ENCODE measurements at places on chromosomes 2 and 18.

DNA sequence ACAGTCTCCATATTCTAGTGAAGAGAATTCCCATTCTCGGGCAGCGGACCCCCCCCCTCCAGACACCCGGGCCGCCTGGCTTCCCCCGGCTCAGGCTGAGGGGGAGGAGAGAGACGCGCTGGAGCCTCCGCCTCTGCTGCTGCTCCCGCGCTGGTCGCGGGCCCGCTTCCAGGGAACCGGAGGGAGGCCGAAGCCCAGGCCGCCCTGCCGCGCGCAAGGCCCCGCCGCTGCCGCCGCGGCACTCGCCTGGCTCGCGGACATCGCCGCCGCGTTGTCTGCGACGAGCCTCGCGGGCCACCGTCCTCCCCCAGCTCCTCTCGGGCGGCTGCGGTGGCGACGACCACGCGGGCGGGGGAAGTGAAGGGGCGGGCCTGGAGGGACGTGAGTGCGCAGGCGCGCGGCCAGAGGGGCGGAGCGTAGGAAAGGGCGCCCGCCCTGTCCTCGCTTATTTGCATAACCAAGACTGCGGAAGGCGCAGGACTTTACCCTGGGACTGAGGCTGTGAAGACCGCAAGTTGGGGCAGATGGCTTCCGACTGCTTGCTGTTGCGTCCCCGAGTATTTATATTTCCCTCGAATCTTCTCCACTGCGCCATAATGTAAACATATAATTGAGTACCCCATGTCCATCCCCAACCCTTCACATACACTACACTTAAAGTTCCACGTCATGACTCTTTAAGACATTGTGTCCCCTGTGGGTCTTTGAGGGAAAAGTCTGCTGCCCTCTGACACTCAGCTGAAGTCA is at the start of gene ARL5A:
Gene ARL5A, minus strand, starts transcription at position 279 of the 747 bp plus-strand sequence. Its CDS starts 245 bp downstream, at position 34.
- peak; percentile 96 for DNase-seq

GRCh38 chr18:42436222-42436765 is 481.3 kb downstream of the PIK3C3 start:
- DNase-seq, result no peak

DNA sequence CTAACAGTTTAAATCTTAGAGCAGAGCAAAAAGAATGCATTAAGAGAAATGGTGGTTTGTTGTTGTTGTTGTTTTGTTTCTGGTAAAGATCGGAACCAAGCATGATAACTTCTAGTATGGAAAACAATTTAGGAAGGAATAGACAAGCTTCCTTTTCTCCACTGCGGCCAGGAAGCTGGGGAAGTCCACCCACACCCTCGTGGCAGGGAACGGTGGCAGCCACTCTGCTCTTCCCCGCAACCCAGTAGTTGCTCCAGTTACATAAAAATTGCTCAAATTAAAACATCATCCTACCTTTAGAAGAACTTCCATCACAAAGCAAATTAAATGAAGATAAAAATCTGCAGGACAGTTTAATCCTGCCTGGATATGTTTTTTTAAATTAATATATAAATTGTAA is 113.0 kb downstream of the RBMS1 start:
- DNase-seq, result no peak

DNA sequence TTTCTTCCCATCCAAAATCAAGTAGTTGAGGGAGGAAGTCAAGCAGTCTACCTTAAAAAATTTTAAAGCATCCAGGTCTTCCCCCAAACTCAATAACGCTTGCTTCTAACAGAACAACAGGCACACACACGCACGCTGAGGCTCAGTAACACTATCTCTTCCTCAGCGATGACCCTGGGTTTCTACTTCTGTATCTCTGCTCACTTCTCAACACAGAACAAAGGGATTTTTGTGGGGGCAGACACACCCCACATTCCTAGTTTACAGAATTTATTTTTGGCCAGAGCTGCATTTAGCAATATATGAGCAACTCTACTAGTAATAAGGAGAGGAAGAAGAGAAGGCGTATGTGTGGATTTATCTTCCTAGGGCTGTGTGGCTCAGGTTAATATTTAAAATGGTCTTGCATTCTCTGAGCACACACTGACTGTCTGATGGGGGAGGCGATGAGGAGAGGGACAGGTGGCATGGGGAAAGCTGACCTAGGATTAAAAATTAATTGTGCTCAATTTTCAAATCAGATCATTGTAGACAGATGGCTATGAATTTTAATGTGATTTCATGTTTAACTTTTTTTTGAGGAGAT is 71.3 kb upstream of the PPM1B start:
- no peak for DNase-seq

- DNase-seq, result no peak
Observed at GRCh38 chr2:174750923-174751441, 13.3 kb downstream of the CHRNA1 start.

- no peak for DNase-seq
Observed at GRCh38 chr2:144529841-144530240, 9.9 kb upstream of the ZEB2 start.

- DNase-seq, result peak; percentile 90
Observed at GRCh38 chr2:196601430-196602306, 37.8 kb upstream of the CCDC150 start.

- DNase-seq, result peak; percentile 60
Observed at GRCh38 chr2:85887566-85888019, 1.2 kb downstream of the ST3GAL5 start.

- DNase-seq, result peak; percentile 68
Observed at GRCh38 chr2:127514485-127514884, 11.8 kb downstream of the IWS1 start.

DNA sequence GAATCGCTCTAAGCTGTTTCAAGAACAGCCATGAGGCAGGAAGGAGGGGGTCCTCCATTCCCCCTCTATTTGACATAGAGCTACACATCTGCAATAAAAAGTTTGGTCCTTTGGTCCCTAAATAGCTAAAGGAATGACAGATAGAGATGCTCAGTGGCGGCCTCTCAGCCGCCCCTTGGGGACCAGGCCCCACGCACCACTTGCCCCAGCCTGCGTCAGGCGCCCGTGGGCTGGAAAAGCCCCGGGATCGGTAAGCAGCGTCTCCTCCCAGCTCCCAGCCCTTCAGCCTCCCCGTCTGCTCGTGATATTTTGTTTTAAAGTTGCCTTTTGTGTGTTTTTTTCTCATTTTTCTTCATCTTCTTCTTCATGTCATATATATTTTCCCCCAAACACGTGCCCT is 321.0 kb downstream of the CELF4 start:
- DNase-seq, result no peak

DNA sequence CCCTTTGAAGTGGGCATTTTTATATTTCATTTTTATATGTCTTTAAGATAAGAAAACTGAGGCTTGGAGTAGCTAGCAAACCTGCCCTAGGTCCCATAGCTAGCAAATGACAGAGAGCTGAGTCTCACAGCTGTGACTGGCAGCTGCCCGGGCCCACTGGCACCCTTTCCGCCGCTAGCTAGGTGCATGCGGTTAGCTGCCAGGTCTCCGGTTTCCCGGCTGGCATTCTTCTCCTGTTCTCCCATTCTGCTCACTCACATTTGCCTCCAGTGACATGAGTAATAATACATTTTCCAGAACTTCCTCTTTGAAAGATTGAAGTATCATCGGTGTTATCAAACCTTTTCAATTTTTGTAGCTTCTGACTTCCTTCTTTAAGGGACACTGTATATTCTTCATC is 38.7 kb downstream of the MTCL1 start:
- no peak for DNase-seq

DNA sequence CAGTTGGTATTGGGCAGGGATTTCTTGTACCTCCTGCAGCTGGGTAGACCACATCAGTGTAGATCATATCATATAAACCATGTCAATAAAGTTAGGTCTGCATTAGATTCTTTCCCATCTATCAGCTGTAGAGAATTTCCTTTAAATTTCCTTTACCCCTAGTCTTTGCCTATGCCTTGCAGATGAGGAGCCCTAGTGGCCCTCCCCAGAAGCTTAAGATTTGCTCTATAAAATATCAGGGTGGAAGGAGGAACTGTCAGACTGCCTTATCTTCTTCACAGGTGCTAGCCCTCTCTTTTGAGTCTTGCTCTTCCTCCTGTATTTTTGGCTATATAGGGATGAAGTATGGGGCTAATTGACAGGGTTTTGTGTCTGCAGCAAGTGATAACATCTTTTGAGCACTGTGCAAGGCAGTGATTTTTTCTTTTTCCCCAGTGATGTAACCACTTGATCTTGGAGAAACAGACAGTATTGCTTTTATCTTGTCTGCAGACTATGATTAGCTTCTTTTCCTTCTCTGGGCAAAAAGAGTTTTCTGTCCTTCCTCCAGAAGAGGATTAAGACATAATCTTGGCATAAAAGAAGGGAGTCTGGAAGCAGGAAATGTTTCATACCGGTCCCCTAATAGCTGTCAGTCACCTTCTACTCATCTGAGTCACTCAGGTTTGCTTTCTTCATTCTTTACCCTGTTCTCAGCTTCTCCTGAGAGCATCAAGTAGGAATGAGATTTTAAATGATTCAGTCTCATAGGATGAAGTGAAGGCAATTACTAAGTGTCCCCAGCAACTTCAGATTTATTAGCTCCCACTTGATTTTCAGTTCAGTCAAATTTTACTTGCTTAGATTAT is 286.4 kb downstream of the CDH19 start:
- no peak for DNase-seq

- no peak for DNase-seq
Observed at GRCh38 chr2:181886192-181886591, 5.3 kb upstream of the ITPRID2 start.

DNA sequence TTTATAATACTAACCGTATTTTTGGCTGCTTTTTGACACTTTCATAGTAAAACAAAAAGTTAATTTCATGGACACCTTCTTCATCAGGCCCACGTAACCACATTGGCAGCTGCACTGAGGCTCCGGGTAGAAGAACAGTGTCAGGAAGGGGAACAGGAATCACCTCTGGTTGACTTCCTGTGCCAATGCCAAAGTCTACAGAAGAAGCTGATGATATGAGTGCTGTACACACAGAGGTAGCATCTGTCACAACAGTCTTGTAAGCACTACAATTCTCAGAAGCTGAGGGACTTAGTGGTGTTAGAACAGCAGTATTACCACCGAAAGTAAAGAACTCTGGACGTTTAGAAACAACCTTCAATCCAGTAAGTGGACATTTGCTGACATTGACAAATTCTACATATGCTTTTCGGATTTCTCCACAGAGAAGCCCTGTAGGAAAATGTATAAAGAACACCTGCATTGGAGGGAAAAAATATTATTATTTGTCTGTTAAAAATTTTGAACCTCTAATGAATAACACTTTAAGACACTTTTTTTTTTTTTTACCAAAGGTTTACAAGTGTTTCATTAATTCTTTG is 85.3 kb downstream of the TRAPPC8 start:
- DNase-seq, result no peak

GRCh38 chr2:240129731-240130392 is 6.2 kb downstream of the COPS9 start:
- DNase-seq, result no peak

Data from heart left ventricle (tissue), 16 donors.